Activated CD4-positive, alpha-beta T cell treated with anti-CD3 and anti-CD28 coated beads, Interleukin-2, Interleukin-6, amounts not matched to agents 100 ng/mL and 50 ng/mL, durations not matched to agents 16 hours and 8 hours (primary cell): ENCODE measurements at places on chromosomes 7 and 10.

DNA sequence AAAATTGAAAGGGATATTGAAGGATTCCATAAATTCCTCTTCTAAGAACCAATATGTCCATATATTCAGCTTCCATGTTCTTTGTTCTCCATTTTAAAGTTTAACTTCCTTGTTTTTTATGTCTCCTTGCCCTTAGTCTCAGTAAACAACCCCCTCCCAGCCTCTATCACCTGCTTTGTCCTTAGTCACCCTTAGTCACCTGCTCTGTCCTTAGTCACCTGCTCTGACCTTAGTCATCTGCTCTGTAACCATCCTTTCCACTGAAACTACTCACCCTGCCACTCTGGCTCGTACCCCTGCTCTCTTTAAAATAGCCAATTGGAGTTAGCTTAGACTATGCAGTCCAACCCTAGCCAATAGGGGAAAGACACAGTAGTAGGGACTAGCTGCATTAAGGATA is 136.2 kb upstream of the TMEM106B start:
- DNase-seq = no peak

GRCh38 chr10:110619514-110620397 is 24.4 kb upstream of the RBM20 start:
- DNase-seq = no peak

DNA sequence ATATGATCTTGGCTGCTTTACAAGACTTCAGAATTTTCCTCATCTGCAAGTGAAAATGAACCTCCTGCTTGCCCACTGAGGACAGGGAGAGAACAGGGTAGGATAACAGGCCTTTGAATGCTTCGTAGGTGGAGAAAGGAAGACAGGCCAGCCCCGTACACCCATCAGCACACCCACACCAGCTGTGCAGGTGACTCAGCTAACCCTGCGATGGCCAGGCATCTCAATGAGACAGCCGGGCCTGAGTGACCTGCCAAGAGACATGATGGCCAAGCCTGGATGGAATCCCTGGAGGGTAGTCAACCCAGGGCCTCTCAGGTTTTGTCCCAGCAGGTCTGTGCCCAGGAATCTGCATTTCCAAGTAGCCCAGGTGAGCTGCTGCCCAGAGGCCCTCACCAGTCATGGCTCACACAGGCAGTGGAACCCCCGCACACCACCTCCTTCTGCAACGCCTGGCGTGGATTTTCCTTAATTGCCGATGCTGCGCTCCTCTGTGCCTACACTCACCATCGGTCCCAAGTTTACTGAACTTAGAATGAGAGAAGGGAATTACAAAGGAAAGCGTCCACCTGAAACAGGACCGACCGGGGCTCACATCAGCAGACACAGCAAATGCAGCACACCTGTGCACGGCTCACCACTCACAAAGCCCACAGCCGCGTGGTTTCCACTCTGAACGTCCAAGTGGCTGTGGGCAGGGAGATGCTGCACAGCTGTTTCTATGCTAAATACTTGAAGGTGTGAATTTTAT is 163.7 kb downstream of the DIP2C start:
- no peak for DNase-seq

- no peak for DNase-seq
Measured at GRCh38 chr10:132946-133898, 2.0 kb upstream of the ZMYND11 start.

DNA sequence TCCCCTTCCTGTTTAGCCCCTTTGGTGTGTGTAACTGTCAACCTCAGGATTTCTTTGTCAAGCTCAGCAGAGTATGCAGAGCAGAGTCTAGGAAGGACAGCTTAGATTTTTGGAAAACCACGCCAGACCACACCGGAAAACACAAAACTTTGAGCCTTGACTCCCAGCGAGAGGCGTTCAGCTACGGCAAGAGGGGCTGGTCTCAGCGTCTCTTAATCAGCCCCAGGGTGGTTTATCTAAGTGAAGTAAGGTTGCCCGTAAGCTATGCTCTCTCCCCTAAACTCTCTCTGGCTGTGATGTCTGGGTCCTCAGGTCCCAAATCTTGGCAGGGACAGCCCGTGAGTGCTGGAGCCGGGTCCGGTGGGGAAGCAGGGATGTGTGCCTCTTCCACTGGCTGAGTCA is 230.9 kb downstream of the KLF6 start:
- no peak for DNase-seq

DNA sequence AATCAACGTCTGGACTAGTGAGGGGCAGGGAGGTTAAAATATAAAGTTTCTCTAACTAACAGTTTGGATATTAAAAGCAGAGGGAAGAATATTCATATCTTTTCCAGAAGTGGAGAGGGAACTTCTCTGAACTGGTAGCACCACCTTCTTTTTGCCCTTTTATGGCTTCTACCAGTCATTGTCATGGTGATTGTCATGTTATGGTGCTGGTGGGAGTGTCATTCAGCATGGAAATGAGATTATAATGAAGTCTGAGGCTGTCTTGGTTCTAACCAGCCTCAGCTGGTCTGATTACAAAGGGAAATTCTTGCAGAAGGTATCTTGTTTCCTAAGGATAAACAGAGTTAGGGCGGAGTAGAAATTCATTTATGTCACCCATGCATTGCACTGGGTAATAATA is 523.8 kb downstream of the ZWINT start:
- DNase-seq = no peak

DNA sequence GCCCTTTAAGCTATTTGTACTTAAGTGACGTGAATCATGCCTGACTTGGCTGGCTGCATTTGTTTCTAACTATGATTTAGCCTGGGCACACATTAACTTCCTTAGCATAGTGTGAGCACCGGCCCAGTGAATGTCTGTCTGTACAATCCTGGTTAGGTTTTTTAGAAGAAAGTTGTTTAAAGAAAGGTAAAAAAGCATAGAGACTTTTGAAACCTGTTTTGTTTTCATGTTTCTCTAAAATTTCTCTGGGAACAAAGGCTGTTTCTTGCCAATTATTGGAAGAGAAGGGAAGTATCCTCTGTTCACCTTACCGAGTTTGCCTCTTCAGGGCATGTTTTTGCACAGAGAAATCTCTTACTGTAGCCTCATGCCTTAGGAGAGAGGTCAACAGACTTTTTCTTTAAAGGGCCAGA is 42.9 kb upstream of the MET start:
- DNase-seq = no peak

GRCh38 chr7:156655251-156655650 is 14.7 kb downstream of the RNF32 start:
- DNase-seq = no peak

DNA sequence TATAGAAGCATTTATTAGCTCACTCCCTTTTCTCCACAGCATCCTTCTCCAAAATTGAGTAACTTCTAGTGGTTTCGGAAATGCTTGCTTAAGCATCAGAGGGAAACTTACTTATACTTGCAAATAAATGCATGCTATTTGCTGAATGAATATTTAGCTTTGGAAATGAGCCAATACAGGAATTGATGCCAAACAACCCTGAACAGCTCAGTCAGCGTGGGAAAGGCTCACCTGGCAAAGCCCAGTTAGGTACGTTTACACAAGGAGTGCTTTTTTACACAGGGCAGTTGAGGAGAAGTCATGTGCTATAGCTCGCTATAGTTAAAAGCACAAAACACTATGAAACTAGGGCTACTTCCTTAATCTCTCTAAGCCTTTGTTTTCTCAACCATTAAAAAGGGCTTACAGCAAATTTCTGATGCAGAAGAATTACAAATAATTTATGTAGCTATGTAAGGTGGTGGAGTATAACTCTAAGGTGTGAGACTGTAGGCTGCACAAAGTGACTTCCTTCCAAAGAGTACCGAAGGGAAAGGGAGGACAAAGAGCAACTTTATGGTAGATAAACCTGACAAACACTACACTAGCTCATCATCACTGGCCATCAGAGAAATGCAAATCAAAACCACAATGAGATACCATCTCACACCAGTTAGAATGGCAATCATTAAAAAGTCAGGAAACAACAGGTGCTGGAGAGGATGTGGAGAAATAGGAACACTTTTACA is 498.2 kb downstream of the PHTF2 start:
- DNase-seq = no peak

DNA sequence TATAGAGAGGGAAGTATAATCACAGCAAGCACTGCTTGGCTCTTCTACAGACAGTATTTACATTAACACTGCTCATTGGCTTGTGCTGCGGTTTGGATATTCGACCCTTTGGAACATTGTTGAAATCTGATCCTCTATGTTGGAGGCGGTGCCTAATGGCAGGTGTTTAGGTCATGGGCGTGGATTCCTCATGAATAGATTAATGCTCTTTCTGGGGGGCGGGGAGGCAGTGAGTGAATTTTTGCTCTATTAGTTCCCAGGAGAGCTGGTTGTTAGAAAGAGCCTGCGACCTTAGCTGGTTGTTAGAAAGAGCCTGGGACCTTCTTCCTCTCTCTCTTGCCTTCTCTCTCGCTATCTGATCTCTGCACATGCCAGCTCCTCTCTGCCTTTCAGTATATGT is 77.3 kb upstream of the SVIL start:
- no peak for DNase-seq

DNA sequence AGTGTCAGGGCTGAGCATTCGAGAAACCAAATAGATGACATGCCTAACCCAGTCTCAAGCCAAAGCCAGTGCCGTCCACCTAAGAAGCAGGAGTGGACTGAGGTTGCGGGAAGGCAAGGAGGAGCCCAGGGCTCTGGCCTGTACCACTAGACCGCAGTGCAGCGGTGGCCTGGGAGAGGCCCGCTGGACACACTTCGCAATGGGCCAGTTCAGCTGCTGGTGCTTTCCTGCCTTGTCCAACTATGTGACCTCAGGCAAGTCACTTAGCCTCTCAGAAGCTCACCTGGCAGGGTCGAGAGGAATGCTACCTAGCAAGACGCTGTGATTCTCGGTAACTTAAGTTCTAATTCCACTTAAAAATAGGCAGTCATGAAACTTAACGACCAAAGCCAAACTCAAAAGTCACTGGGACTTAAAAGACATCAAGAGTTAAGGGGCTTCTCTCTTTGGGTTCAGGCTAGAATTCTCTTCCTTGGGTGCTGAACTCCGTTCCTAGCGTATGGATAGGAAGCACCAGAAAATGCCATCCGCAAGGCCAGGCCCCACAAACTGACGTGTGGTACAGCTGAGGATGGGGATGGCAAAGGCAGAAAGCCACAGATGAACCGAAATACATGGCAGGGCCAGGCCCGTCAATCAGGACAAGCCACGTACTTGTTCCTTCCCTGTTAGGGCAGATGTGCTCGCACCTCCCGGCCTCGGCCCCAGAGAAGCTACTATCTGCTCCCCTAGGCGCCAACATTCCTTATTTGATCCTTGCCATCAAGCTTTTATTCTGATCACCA is 34.2 kb downstream of the CTBP2 start:
- DNase-seq = no peak

GRCh38 chr7:151769188-151769821 is 107.6 kb downstream of the PRKAG2 start:
- peak; percentile 58 for DNase-seq

DNA sequence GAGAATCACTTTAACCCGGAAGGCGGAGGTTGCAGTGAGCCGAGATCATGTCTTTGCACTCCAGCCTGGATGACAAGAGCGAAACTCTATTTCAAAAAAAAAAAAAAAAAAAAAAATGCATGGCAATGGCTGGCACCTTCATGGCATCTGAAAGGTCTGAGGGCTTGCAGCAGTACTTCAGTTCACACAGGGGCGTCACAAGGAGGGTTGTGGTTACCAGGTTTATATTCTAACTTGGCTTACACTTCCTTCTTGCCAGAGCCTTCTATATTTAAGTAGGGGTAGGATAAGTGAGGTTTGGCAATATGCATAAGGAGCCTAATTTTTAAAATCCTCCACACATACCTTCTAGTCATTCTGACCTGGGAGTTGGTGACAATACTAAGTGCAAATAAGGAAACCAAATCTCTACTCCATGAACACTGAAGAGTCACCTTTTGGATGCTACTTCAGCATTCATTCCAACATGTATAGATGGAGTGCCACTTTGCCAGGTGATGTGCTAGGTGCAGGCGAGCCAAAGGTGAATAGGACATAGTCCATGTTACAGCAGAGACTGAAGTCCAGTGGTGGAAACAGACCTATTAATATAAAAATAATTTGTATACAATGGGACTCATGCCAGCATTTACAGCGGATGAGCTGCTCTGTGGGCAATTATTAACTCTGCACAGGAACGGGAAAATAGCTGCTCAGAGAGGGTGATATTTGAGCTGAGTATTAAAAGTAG is 57.8 kb upstream of the PDCD4 start:
- DNase-seq = no peak

- no peak for DNase-seq
Measured at GRCh38 chr7:34844406-34844805, 186.4 kb downstream of the NPSR1 start.

DNA sequence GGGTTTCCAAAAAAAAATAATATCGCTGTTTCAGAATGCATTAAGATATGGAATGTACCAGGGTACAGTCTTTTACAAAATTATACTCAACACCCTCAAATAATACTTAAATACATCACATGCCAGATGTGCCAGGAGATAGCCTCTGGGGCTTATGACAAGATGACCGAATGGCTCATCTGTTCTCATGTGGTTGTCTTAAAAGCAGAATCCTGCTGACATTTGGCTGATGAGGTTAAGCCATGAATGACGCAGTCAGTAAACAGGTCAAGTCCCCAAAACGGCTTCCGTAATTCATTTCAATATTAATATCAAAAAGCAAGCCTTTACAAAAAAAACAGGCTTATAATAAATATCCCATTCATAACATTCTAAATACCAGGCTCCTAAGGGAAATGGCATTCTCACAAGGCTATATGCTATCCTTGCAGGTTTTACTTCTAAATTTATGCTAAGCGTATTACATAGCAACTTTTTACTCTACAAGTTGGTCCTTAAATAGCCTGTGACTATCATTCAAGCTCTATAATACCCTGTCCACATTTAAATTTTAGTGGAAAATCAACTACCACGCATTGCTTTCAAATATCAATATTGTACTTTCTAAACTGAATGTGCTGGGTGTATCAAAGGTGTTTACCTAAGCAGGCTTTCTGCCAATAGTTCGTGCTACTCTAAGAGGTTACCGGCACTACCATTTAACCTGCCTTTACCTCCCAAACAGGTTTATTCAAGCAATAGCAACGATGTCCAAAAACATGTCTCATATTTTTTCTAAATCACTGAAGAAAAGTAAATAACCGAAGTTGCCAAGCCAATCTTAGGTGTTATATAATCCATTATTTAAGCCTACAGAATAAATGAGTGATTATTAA is 15.6 kb downstream of the SMURF1 start:
- DNase-seq = no peak

GRCh38 chr10:21522631-21523406 is 2.7 kb downstream of the SKIDA1 start:
- no peak for DNase-seq

DNA sequence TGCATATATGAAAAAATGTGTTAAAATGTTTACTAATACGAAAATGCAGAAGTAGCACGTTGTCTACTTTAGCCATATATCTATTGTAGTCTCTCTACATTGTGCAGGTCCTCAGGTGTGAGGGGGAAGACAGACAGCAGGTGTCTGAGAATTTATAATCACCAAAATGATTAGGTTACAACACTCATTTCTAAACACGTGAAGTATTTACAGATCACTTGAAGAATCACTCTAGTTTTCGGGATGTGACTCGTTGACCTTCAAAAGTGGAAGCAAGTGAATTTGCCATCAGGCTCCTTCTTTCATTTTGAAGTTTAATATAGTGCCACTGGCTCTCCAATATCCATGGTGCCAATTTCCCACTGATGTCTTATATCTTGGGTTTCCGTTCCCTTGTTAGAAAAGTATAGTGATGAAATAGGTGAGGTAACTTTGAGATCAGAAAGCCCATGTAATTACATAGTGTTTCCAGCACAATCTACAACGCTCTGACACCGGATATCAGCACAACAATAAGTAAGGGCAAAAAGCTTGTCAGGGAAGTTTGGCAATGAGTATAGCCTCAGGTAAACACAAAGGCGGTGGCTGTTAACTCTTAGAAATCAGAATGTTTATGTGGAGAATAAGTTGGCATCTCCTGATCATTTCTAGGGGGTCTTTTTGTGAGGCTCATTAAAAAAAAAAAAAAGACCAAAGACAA is 57.5 kb upstream of the SP4 start:
- no peak for DNase-seq
